ENCODE measurements at places on chromosomes 13 and 19.

- DNase-seq: no peak
Observed at GRCh38 chr13:102369302-102369701, 32.5 kb downstream of the FGF14 start.

GRCh38 chr19:48681127-48681470 is 8.3 kb upstream of the NTN5 start:
- no peak for DNase-seq

- peak; percentile 31 for DNase-seq
Observed at GRCh38 chr13:37868691-37869505, 674 bp downstream of the TRPC4 start.

DNA sequence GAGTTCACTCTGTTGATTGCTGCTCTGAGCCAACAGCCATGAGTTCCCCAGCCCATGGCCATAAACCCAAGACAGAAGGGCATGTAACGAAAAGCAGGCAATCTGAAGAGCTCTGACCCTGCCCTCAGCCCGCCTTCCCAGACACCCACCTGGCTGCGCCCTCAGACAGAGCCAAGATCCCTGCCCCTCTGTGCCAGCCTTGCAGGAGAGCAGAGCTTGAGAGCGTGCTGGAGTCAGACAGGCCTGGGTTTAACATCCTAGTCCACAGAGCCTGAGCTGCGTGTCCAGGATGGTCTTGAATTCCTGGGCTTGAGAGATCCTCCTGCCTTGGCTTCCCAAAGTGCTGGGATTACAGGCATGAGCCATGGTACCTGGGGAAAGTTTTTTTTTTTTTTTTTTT is 19.0 kb upstream of the EMC10 start:
- DNase-seq: no peak

DNA sequence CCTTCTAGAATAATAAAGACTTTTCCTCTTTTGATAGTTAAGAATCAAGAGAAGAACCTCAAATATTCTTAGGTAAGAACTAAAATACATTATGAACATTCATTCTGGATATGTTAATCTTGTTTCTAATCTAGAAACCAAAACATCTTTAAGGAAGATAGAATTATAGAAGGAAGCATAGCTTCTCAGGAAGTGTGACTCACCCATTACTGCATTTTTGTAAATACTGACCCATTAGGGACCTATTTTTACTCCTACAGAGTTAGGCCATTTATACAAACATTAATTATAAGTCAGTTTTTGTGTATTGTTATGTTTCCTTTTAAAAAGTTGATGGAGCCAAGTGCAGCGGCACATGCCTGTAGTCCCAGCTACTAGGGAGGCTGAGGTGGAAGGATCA is 147.1 kb downstream of the NUFIP1 start:
- no peak for DNase-seq

DNA sequence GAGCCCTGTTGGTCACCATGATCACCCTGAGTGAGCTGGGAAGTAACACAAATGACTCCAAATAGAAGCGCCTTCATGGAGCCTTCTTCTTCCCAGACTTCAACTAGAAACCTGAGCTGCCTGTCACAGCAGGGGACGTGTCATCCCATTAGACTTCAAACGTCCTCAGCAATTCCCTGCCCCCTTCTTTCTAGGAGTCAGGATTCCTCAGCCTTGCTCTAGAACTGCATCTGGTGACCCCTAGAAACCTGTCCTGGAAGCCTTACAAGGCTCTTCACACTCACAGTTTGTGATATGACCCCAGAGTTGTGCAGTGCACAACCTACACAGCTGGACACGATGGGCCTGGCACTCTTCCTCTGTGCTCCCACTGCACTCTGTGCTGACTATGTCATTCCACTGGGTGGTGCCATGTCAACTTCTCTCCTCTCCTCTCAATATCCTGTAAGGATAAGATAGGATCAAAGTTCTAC is 23.6 kb upstream of the TTYH1 start:
- DNase-seq: no peak

DNA sequence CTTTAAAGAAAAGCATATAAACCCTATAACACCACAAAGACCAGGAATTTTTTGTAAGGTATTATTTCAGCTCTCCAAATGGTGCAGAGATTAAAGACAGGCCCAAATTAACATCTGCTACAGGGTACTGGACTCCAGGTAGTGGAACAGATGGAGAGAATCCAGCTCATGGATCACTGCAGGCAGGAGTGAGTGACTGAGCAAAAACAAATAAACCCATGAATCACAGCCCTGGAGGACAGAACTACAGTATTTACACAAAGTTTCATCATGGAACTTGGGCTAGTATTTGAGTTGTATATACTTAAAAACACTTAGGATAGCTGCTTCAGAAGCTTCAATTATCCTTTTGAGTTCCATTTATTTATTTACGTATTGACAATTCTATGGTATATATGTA is 132.8 kb upstream of the SPRY2 start:
- no peak for DNase-seq

DNA sequence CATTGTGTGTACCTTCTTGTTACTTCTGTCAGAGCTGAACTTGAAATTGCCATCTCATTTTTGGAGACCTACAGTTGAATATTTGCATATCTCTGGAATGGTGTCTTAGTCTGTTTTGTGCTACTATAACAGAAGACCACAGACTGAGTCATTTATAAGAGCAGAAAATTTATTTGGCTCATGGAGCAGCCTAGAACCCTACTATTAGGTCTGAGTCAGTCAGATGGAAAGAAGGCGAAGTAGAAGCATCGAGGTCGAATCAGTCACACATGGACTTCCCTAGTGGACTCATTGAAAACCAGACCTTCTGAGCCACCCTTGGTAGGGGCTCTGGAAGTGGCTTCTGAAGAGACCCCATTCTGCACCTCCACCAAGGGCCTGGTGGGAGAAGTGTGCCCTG is 33.9 kb upstream of the TPT1 start:
- DNase-seq: no peak

DNA sequence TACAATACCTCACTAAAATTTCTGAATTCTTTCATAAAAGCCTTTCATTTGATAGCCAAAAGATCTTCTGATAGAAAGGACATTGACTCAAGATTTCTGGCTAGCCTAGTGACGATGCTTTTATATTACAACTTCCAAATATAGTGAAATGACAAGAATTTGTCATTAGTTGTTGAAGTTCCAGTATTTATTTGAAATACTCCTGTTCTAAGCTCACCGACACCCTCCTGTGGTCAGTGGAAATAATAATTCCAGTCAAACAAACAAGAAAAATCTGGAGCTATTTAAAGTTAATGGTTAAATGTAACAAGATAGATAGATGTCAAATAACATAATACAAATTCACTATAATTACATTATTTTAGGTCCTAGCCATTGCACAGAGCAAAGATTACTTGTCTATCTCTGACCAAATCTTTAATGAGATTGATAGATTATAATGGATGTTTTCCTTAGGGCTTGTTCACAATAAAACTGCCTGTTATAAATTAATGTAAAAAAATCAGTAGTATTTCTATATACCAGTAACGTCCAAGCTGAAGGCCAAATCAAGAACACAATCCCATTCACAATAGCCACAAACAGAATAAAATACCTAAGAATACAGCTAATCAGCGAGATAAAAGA is 195.5 kb downstream of the RGCC start:
- peak; percentile 12 for DNase-seq

DNA sequence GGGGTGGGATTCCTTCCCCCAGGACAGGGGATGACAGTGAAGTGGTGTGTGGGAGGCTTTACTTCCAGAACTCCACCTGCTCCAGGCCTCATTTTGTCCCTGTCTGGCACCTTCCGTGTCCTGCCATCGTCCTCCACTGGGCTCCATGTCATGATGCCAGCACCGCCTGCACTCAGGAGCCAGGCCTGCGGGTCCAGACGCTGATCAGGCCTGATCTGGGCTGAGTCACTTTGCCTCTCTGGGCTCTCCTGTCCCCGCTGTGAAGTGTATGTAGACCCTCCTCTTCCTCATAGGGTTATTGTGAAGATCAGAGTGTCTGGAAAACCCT is 9.6 kb downstream of the FUZ start:
- no peak for DNase-seq

GRCh38 chr19:17654993-17655392 is 33.2 kb downstream of the UNC13A start:
- no peak for DNase-seq

DNA sequence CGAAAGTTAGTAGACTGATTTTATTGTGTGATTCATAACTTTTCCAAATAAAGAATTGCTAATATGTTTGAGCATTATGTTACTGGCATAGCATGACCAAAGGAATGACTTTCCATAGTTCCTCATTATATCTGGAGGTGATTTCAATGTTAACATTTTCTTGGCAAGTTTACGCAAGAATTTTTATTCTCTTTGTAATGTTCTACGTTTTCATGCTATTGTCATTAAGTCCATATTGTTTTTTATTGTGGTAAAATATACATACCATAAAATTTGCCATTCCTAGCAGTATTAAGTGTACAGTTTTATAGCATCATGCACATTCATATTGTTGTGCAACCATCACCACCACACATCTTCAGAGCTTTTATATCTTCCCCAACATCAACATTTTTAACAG is 14.8 kb downstream of the KCTD12 start:
- no peak for DNase-seq

DNA sequence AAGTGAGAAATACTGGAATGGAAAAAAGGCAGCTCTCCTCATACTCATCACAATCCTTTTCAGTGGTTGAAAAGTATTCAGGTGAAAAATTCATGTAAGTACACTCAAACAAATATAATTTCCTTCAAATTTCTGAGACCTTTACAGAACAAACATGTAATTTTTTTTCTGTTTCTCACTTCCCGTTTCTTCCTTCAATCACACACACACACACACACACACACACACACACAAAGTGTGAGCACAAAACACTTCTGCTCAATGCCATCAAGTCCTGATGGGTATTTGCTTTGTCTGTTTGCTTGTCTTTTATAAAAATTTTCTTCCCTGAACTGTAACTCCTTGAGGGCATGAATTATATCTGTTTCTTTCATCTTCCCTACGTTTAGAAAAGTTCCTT is 110.6 kb downstream of the LIG4 start:
- no peak for DNase-seq

GRCh38 chr13:74570046-74570445 is 435.8 kb upstream of the KLF12 start:
- DNase-seq: no peak

GRCh38 chr13:58474581-58474980 is 843.0 kb downstream of the PCDH17 start:
- no peak for DNase-seq

DNA sequence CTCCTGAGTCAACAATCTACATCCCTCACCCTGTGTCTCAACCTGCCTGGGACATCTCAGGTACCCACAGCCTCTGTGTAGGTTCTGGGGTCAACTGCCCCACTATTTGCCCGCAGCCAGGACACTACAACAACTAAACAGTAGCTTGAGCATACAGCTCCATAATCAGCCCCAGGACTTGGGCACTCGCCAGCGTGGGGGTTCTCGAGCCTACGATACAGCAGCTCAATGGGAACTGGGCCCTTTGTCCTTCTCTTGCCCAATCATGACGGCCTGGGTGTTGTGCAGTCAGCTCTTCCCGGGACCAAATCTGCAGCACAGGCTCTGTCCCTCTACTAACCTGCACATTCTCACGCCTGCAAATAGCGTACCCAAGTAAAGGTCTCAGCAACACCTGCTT is 1.3 kb downstream of the ZNF180 start:
- no peak for DNase-seq

GRCh38 chr13:19927117-19927748 is 31.3 kb upstream of the ZMYM2 start:
- no peak for DNase-seq

DNA sequence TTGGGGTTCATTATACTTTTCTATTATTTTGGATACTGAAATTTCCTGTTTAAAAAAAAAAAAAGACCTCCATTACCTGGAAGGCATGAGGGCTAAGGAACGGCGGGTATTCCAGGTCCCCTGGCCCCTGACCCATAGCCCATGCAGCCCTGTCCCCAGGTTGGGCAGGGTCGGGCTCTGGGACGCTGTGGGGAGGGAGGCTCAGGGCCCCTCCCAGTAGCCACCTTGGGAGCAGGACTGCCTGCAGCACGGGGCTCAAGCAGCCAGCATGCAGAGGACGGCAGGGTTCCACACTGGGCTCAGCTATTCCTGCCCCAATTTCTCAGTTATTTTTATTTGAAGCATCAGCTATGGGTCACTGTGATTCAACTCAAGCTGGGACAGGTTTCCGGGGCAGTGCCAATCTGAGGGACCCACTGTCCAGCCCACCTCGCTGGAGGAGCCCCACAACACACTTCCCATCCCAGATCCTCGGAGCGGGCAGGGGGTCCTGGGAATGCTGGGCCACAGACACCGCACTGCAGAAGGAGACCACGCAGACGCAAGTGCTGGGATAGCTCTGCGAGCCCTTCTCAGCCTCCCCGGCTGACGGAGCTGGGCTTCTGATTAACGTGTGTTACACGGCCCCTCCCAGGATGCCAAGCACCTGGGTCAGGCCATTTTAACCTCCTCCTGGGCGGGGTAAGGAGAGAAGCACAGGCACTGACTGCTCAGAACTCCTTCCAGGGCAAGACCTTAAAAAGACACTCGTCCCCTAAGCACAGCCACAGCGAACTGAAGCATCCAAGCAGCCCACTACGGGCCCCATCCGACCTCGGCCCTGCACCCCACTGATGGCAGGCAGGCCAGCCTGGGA is 60.1 kb downstream of the PEPD start:
- no peak for DNase-seq

GRCh38 chr19:56076498-56076897 is 44.6 kb downstream of the ZNF787 start:
- peak; percentile 39 for DNase-seq

DNA sequence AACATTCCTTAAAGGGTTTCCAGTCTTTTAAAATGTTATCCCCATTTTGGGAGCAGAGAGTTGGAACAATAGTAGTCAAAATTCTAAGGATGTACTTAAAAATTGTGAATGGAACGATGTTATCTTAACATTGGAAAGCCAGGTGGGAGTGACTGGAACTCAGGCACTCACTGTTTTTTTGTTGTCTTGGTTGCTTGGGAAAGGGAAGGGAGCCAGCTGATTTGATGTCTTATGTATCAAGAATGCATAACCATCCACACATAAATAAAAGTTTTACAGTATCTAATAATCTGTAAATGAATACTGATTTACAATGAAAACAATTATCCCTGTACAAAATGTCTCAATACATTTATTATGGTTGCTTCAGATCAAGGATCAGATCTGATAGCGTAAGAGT is 88.7 kb downstream of the SLC10A2 start:
- no peak for DNase-seq

DNA sequence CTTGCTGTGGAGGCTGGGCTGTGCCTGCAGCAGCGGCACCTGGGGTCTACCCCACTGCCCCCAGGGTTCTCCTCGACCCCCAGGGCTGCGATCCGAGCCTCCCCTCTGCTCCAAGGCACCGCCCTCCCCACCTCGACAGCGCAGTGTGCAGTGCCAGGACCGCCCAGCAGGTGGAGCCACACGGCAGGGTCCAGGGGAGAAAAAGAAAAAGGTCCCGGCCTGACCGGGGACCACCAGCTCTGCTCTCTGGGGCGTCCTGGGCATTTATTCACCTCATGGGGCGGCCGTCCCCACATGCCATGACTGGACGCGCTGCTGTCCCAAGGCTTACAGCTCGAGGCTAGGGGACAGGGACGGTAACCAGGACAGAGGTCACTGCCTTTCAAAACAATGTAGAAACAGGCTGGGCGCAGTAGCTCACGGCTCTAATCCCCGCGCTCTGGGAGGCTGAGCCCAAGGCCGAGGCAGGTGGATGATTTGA is 10.6 kb downstream of the REXO1 start:
- DNase-seq: no peak
